ENCODE measurements at places on chromosomes 1 and 21.

- DNase-seq, result no peak
These were observed 28.3 kb downstream of the GPR157 start for GRCh38 chr1:9100471-9101043.

DNA sequence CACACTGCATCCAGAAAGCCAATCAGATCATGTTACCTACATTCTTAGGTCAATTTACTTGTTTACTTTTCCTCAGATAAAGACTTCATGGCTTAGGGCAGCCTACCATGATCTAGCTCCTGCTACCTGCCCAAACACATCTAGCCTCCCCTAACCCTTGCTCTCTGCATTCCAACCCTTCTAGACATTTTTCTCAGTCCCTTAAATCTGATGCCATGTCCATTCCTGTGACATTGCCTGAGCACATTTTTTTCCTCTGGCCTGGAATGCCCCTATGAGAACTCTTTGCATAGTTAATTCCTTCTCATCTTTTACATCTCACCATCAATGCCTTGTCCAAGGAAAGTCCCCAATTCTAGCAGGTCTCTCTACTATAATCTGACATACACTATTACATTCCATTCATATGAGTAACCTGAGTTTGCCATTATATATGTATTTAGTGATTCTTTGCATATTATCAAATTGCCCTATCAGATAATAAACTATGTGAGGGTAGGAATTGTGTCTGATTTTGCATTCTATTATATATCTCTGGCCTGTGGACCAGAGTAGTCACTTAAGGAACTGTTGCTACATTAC is 166.9 kb downstream of the COL11A1 start:
- DNase-seq, result no peak

GRCh38 chr1:235417086-235417697 is 50.0 kb downstream of the TBCE start:
- peak; percentile 9 for DNase-seq

GRCh38 chr1:107405236-107405635 is 264.4 kb downstream of the NTNG1 start:
- DNase-seq, result no peak

- DNase-seq, result no peak
These were observed 14.8 kb downstream of the SIM2 start for GRCh38 chr21:36713746-36714145.

DNA sequence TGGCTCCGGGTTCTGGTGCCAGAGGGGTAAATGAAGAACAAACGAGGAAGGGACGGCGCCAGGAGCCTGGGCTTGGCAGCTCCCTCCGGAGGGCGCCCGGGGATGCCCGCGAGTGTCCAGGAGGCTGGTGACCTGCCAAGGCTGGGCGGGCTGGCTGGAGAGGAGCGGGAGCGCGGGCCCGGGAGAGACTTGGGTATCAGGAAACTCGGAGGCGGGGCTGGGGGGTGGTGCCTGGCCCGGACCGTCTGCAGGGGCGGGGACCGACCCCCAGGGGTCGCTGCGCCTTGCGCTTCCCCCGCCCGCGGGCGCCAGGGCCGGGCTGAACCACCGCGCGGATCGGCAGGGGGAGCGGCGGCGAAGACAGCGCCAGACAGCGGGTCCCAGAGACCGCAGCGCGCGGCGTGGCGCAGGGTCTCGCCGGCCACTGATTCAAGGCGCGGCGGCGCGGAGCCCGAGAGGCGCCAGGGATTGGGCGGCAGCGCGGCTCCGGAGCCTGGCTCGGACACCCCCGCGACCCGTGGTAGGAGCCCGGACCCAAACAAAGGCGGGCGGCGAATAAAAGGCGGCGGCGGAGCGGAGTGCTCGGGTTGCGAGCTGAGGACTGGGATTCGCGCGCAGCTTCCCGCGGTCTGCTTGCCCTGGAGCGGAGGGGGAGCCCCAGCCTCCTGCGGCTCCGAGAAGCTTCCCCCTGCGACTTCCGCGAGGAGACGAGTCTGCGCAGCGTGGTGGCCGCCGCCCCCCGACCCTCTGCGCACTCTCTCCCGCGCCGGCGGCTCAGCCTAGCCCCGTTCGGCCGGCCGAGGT is at the start of gene DISP3:
TSS of gene DISP3 (plus strand) at position 585 of the 804 bp plus-strand sequence. CDS start 21,838 bp downstream, outside the sequence.
- DNase-seq, result peak; percentile 74

DNA sequence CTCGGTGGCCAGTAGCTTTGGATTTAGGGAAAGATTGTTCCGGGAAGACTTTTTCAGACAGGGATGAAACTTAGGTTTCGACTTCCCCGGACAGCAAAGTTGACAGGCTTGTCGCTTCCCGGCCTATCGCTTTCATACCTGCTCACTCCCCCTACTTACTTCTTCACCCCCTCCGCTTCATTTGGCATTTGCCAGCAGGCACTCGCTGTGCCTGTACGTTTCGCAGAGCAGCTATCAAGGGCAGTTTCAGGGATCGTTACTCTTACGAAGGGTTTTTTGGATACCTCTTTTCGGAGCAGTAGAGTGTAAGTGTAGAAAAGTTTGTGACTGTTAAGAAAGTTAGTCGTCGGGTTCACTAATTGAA is 393 bp downstream of the BLZF1 start:
- DNase-seq, result peak; percentile 13

DNA sequence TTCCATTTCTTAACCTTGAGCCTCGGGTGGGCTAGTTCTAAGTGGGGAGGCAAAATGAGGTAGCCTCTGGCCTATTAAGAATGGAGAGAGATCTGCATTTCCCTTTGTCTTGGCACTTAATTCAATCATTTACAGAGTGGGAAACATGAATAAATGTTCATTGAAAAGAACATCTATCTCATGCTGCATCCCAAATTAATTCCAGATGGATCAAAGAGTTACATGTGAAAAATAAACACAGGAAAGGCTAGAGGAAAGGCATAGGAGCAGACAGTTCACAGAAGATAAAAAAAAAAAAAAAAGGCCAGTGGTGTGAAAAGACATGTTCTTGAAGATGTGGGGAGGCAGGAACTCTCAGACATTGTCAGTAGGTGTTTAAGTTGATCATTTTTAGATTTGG is 35.7 kb upstream of the EPS8L3 start:
- DNase-seq, result no peak

GRCh38 chr1:110591956-110592355 is 14.2 kb downstream of the KCNA2 start:
- DNase-seq, result no peak

- no peak for DNase-seq
These were observed 497.4 kb downstream of the SETD4 start for GRCh38 chr21:35562876-35563275.

DNA sequence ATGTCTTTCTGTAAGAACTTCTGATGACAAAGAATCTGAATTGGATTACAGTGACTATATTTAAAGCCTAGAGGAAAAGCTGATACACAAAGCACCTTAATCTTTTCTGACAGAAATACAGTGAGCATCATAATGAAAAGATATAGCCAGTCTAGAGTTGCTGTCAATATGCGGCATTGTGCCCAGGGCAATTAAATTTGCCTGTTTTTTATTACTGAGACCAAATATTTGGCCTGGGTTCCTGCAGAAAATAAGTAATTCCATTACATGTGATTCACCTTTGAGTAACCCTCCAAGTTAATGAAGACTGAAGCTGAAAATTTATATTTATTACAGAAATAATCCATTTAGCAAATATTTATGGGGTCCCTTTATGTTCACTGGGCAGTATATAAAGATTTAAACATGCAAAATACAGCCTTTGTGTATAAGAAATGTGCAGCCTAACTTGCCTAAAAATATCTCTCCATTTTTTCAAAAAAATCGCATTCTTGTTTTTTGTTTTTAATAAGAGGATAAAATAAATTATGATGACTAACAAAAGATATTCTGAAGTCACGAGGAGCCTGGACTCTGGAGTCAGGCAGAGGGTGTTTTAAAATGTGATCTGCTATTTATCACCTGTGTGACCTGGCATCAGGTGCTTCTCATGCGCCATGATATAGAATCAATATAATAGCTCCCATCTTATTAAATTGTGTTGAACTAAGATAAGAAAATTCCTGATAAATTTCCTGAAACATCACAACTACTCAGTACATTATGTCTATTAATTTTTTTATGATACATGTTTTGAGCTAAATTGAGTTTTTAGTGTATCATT is 83.6 kb downstream of the SGIP1 start:
- DNase-seq, result no peak

DNA sequence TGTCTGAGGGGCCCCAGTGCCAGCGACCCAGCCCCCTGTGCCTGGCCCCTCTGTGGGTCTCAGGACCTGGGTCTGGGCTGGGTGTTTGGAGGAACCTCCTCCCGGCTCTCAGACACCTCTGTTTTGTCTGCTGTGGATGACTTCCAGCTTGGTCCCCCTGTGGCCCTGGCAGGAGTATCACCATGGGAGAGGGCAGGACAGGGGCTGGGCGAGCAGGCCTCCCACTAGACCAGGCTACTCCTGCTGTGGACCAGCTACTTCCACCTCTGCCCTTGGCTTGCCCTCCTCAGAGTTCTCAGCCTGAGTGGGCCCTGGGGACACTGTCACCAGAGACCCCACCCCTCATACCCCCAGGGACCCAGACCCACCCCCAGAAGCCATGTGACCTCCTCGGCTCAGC is 21.8 kb downstream of the PLCH2 start:
- no peak for DNase-seq

DNA sequence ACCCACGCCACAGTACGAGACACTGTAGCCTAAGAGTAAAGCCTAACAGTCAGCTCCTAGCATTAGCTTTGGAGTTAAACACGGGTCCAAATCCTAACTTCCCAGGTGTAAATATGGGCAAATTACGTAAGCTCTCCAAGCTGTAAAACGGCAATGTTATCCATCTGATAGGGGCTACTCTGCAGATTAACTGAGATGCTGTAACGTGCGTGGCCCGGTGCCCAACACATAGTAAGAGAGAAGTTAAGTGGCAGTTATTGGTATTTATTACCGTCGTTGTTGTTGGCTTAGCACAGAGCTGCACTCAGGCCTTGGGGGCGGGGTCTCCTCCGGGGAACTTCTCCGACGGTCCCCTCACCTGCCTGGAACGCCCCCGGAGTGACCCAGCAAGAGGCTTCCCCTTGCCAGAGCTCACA is 457 bp downstream of the TRAPPC3 start:
- no peak for DNase-seq

GRCh38 chr21:41861255-41861654 is 17.9 kb downstream of the PRDM15 start:
- DNase-seq, result no peak

DNA sequence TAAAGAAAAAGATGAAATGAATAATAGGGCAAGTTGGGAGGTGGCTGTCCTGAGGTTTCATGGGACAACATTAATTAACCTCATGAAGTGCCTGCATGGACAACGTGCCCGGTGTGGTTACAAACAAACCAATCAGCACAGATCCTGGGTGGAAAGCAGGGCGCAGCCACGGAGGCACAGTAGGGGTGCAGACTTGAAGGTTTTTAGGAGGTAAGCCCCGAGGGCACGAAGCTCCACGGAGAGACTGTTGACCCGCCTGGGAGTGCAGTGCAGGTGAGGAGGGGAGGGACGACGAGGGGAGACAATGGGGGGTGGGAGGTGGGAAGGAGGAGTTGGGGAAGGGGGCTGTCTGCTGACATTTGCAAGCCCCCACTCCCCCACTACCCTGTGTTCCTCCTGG is 2.3 kb upstream of the RIPK4 start:
- DNase-seq, result no peak

GRCh38 chr1:149914545-149914944 is 3.1 kb downstream of the SV2A start:
- no peak for DNase-seq

GRCh38 chr21:38950435-38951094 is 144.8 kb downstream of the ETS2 start:
- DNase-seq, result no peak

- DNase-seq, result no peak
These were observed 716.9 kb downstream of the ADGRL2 start for GRCh38 chr1:82517586-82517985.

GRCh38 chr1:26832249-26832960 is 5.9 kb downstream of the ZDHHC18 start:
- DNase-seq, result no peak

- no peak for DNase-seq
These were observed 267.7 kb downstream of the SRGAP2C start for GRCh38 chr1:121452484-121452883.

GRCh38 chr21:33024201-33025103 is 1.3 kb upstream of the OLIG2 start:
- DNase-seq, result no peak

- peak; percentile 30 for DNase-seq
These were observed 45.3 kb upstream of the ARHGEF10L start for GRCh38 chr1:17494114-17494729.

- no peak for DNase-seq
These were observed 3.1 kb upstream of the BARHL2 start for GRCh38 chr1:90720145-90720636.

- peak; percentile 67 for DNase-seq
These were observed 37.3 kb downstream of the MACO1 start for GRCh38 chr1:25468033-25468432.

DNA sequence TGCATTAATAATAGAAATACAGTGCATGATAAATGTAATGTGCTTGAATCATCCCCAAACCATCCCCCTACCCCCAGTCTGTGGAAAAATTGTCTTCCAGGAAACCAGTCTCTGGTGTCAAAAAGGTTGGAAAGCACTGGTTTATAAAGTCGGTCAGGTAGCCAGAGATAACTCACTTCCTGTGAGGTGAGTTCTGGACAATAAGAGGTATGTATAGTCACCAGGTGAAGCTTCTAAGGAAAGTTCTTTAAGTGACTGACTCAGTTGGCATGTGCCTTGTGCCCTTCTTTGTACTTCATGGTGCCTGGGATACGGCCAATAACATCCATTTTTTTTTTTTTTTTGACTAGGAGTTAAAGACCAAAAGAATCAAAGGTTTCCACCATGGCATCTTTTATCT is 103.7 kb downstream of the GPATCH2 start:
- DNase-seq, result no peak

- DNase-seq, result no peak
These were observed 57.8 kb upstream of the COL18A1 start for GRCh38 chr21:45347048-45347711.

- no peak for DNase-seq
These were observed 31.6 kb upstream of the PAX7 start for GRCh38 chr1:18599086-18599485.

- no peak for DNase-seq
These were observed 29.3 kb upstream of the RXRG start for GRCh38 chr1:165474196-165474595.

DNA sequence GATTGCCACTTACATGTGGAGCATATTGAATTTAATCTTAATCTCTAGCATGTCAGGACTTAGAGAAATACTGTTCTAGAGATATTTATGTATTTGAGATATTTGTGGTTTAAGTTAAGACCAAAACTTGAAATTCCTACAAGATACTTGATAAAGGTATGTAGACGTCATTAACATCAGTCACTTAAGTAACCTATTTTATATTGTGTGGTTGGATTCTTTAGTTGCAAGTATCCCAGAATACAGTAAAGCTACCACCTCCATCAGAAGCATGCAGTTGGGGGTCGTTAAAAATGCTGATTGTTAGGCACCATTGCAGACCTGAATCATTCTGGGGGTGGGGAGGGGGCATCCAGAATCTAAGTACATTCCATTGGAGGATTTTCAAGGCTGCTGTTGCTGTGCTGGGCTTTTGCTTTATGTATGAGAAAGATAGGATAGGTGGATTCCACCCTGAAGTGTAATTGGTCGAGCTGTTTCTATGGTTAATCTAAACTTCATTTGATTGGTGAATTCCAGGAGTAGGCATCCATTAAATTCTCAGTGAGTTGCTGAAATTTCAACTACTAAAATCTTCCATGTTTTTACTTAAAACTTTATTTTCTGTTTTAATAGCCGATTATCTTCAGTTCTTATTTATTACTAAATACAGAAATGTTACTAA is 4.0 kb downstream of the H3-3A start:
- no peak for DNase-seq
